ENCODE measurements at places on chromosomes 1 and 21. TPM values are rescaled to one million over a fixed set of nuclear protein-coding genes. Genes with fewer than 3 reads are reported as not detected.

COL24A1 gene
- total RNA-seq = not detected

TOMM20 gene
- total RNA-seq = 71.1 TPM

FAM3B gene
- total RNA-seq = not detected

OVAAL gene
- total RNA-seq = not detected

TIPRL gene
- 52.1 TPM for total RNA-seq

CFHR2 gene
- not detected for total RNA-seq

LCE1D gene
- total RNA-seq = not detected

ELF3 gene
- 0.79 TPM for total RNA-seq

NTNG1 gene
- total RNA-seq = not detected

GNL2 gene
- total RNA-seq = 73.6 TPM

RAB25 gene
- not detected for total RNA-seq

LGR6 gene
- not detected for total RNA-seq

MTARC2 gene
- total RNA-seq = not detected

LIPI gene
- total RNA-seq = not detected

MIXL1 gene
- not detected for total RNA-seq

Data from activated CD8-positive, alpha-beta memory T cell treated with anti-CD3 and anti-CD28 coated beads, Interleukin-2, amount 10 ng/mL, durations not matched to agents 7 days and 5 days (primary cell).